Activated gamma-delta T cell treated with anti-CD3 and anti-CD28 coated beads, Interleukin-2, amount 50 U/mL, for 16 hours (primary cell): ENCODE measurements at places on chromosomes 3 and 15.

- no peak for DNase-seq
Measured at GRCh38 chr3:94693997-94694640, 631.3 kb downstream of the NSUN3 start.

- DNase-seq: no peak
Measured at GRCh38 chr3:123283657-123284398, 82.1 kb downstream of the SEC22A start.

DNA sequence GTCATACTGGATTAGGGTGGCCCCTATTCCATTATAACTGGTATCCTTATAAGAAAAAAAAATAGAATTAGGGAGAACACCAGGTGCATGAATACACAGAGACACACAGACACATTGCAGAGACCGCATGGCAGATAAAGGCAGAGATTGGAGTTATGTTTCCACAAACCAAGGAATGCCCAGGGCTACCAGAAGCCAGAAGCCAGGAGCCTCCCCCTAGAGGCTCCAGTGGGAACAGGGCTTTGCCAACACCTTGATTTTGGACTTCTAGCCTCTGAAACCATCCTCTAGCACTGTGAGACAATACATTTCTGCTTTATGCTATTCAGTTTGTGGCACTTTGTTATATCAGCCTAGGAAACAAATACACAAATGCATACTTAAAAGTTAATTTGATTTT, 10.4 kb downstream of the GOLM2 start:
- no peak for DNase-seq

DNA sequence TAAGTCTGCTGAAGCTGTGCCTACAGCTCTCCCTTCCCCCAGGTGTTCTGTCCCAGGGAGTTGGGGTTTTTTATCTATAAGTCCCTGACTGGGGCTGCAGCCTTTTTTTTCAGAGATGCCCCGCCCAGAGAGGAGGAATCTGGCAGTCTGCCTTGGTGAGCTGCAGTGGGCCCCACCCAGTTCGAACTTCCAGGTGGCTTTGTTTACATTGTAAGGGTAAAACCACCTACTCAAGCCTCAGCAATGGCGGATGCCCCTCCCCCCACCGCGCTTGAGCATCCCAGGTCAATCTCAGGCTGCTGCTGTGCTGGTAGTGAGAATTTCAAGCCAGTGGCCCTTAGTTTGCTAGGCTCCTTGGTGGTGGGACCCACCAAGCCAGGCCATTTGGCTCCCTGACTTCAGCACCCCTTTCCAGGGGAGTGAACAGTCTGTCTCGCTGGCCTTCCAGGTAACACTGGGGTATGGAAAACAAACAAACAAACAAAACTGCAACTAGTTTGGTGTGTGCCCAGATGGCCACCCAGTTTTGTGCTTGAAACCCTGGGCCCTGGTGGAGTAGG, 189.4 kb downstream of the MFSD1 start:
- DNase-seq: no peak

DNA sequence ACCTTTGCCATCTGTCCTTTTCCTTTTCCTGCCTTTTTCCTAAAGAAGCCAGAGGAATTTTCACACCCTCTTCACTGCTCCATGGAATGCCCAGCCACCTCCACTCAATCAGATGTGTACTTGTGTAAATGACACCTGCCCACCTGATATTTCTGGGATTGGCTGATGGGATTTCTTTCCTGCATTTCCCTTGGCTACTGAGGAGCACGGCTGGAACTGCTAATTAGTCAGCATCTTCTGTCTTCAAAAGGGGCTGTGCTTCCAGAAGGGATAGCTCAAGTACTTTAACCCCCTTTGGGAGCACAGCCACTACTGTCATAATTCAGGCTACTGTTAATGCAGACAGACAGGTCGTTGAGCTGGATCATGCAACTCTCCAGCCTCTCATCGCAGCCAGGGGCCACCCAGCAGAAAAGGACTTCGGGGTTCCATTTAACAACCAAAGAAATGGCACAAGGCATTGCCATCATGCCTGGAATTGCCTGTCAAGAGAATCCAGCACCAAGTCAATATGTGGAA, 38.6 kb downstream of the MGLL start:
- DNase-seq: no peak

GRCh38 chr15:60803059-60803458, 324.1 kb upstream of the ICE2 start:
- DNase-seq: no peak

DNA sequence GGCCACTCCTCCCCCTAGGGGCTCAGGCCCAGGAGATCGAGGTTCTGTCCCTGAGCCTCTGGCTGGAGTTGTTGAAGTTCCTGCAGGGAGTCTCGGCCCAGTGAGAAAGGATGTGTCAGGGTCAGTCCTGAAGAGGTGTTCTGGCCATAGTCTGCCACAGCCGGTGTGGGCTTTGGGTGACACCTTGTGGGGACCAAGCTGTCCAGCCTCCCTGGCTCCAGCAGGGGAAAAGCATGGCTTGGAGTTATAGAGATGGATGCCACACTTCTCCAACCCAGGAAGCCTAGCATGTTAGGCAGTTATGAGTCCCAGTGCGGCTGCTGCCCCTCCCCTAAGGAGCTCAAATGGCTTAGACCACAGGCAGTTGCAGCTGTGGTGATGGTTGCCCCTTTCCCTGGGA, 945.6 kb upstream of the GBE1 start:
- DNase-seq: no peak

- no peak for DNase-seq
Measured at GRCh38 chr3:195899701-195900435, 8.5 kb downstream of the TNK2 start.

GRCh38 chr15:77659350-77660321, 26.9 kb upstream of the LINGO1 start:
- no peak for DNase-seq

GRCh38 chr15:51310064-51310463, 28.3 kb downstream of the CYP19A1 start:
- no peak for DNase-seq

DNA sequence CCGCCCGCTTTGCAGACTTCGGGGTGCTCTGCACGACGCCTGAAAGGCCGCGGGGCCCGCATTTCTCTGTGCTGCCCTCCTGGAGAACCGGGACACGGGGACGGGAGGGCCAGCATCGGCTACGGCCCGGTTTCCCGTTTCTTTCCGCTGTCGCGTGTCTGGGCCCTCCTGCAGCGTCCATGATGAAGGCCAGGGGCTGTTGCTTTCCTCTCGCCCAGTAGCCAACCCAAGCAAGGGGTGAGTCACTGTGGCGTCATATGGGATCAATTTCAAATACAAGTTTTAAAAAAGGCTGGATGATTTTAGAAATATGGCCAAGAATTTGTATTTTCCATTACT, 435 bp downstream of the SLC35G2 start:
- DNase-seq: no peak

GRCh38 chr3:50364573-50365079, 5.3 kb upstream of the TMEM115 start:
- DNase-seq: no peak

DNA sequence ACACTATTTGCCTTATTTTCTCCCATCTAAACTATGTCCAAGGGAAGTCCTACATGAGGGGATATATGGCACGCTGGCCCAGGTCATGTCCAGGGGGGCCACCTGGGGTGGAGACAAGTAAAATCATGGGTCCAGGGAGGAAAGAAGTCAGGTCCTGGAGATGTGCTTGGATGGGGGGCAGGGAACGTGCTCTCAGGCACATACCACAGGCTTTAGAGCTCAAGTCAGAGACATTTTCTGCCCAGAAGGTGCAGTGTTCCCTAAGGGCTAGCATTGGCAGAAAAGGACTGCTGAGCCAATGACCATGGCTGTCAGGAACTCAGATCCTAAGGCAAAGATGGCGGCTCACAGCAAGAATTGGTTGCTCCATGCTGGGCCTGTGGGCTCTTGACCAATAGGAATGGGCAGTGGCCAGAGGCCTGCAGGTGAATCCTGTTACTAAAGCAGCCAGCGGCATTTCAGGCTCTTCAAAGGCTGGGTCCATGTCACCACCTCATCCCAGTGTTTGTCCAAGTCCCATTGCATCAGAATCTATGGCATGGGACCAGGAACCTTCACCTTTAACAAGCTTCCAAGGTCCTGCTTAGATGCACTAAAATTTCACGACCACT, 175.0 kb downstream of the RPLP1 start:
- DNase-seq: no peak

DNA sequence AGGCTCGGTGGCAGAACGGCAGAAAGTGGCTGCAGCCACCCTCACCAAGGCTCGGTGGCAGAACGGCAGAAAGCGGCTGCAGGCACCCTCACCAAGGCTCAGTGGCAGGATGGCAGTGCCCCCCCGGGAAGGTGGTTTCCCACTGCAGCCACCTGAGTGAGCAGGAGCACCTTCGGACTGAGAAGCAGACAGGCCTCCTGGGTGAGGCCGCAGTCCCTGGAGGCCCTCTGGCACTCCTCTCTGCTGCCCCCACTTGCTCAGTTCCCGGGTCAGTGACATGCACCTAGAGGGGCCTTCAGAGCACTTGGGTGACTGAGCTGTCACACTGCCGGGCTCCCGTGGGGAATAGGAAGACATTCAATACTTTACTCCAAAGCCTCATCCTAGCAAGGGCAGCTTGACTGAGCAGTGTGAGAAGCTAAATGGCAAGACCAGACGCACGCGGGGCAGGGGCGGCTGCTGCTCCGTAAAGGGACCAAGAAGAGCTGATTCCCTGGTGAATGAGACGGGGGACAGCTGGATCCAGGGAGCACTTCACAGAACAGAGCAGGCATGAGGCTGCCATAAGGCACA, 62.7 kb downstream of the PCSK6 start:
- DNase-seq: no peak

GRCh38 chr3:188234132-188234531, 80.2 kb downstream of the LPP start:
- DNase-seq: no peak

DNA sequence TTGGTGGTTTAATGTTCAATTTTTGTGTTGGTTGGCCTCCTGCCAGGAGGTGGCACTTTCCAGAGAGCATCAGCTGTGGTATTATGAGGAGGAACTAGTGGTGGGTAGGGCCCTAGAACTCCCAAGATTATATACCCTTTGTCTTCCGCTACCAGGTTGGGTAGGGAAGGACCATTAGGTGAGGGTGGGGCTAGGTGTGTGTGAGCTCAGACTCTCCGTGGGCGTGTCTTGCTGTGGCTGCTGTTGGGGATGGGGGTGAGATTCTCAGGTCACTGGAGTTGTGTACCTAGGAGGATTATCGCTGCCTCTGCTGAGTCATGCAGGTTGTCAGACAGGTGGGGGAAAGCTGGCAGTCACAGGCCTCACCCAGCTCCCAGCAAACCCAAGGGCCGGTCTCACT, 187.1 kb downstream of the DPH6 start:
- DNase-seq: no peak

DNA sequence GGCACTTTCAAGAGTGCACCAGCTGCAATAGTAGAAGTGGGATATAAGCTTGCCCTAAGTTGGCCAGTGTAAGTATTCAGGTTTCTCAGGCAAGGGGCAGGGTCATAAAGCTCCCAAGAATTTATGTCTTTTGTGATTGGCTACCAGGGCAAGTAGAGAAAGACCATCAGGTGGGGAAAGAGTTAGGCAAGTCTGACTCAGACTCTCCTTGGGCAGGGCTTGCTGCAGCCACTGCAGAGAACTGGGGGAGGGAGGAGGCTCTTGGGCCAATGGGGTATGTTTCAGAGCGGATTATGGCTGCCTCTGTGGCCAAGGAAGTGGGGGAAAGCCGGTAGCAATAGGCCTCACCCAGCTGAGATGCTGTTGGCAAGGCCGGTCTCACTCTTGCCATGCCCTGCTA, 44.6 kb upstream of the SLC25A36 start:
- no peak for DNase-seq

GRCh38 chr3:104908761-104909160, 457.9 kb upstream of the ALCAM start:
- DNase-seq: no peak

GRCh38 chr3:177050501-177051237, 146.6 kb downstream of the TBL1XR1 start:
- no peak for DNase-seq

GRCh38 chr3:133592843-133593242, 19.4 kb downstream of the CDV3 start:
- no peak for DNase-seq

GRCh38 chr3:134186391-134186790, 64.3 kb downstream of the RYK start:
- no peak for DNase-seq

GRCh38 chr3:53944028-53944427, 52.4 kb upstream of the SELENOK start:
- no peak for DNase-seq

GRCh38 chr3:31106204-31106603, 211.7 kb upstream of the GADL1 start:
- DNase-seq: no peak

GRCh38 chr3:63705092-63705645, 52.7 kb downstream of the SNTN start:
- DNase-seq: no peak
